ENCODE measurements at places on chromosomes 3 and 15. TPM values are rescaled to one million over a fixed set of nuclear protein-coding genes. Genes with fewer than 3 reads are reported as not detected.

GPR171 gene
- 2.0 TPM for total RNA-seq

LRRC58 gene
- 16.6 TPM for total RNA-seq

DUOX1 gene
- 23.4 TPM for total RNA-seq

IQGAP1 gene
- total RNA-seq, result 159 TPM

CCR8 gene
- total RNA-seq, result not detected

Data from mucosa of gallbladder (tissue), 1 donor.